ENCODE measurements at places on chromosomes 1 and 21.

- DNase-seq: no peak
Observed at GRCh38 chr1:47188791-47189785, 748 bp downstream of the PDZK1IP1 start.

DNA sequence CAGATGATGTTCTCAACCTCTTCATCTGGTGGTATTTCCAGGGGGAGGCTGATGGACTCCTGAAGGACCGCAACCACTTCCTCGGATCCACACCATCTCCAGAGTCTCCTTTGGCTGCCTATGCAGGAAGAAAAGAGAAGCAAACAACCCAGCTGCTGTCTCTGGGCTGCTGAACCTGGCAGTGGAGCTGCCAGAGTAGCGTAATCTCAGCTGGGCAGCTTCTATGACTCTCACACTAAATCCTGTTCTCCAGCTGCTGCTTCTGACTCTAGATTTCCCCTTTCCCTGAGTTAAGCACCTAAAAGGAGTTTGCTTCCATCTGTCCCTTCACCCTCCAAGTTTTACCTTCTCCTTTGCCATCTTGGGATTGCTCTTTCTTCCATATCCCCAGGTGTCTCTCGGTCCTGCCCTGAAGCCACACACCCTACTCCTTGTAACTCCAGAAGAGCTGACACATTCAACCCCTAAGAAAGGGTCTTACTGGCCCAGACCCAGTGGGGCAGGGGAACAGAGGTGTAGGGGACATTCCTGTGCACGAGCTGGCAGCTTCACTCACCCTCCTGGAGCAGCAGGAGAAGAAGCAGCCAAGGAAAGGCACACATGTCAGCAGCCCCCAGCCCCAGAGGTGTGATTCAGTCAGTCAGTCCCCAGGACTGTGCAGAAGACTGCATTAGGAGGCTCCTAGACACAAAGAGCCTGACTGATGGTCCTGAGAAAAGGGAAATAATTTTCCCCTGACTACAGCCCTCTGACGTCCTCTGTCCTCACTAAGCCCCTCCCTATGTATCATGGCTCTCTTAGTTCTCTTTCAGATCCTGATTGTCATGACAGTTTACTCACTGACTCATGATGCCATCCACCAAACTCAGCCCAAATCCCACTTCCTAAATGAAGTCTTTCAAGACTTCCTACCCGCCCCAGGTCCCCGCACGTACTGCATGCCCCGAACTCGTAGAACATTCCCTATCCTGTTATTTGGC, at the start of gene SLAMF9:
TSS of gene SLAMF9 (minus strand) at position 702 of the 980 bp plus-strand sequence. CDS start at position 602, 100 bp downstream.
- no peak for DNase-seq

GRCh38 chr1:2489615-2490014, 13.5 kb downstream of the PLCH2 start:
- no peak for DNase-seq

- no peak for DNase-seq
Observed at GRCh38 chr1:11429226-11429625, 49.7 kb upstream of the DISP3 start.

- peak; percentile 63 for DNase-seq
Observed at GRCh38 chr1:225911191-225912130, 12.6 kb downstream of the PYCR2 start.

- DNase-seq: no peak
Observed at GRCh38 chr1:21526441-21526840, 17.2 kb downstream of the ALPL start.

DNA sequence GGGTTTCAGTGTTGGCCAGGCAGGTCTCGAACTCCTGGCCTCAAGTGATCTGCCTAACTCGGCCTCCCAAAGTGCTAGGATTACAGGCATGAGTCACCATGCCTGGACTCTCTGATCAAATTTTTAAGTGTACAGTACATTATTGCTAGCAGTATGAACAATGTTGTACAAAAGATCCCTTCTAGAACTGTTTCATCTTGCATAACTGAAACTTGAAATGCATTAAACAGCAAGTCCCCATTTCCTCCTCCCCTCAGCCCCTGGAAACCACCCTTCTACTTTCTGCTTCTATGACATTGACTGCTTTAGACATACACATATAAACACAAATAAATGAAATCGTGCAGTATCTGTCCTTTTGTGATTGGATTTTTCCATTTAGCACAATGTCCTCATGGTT, 463.4 kb downstream of the PTPRC start:
- no peak for DNase-seq

- DNase-seq: no peak
Observed at GRCh38 chr1:232835166-232835565, 29.9 kb downstream of the MAP10 start.

DNA sequence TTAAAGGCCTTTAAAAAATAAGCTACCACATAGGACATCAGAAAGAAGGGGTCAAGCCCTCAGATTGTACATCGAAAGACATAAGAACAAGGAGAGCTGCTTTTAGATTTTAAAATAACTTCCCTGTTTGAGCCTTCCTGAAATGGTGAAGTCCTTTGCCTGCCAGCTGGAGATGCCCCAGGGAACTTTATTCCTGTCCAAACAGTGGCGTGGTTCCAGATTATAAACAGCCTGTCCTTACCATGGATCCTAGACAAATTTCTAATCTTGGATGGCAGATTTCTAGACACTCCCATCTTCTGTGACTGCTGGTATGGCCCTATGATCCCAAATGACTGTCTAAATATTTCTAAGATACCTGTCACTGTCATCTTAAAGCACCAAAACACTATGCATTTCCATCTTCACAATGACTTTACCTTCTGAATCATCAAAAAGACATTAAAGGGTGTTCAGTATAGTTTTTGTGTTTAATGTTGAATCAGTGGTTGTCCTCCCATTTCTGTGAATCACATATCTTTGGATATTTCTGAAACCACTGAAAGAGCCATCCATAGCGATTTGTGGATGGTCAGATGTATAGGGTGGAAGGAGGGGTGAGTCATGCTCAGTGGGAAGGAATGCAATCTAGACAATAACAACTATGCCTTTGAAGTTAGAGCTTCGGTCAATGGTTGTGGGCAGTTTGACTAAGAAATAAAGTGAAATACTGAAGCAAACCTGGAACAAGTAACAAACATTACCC, 23.2 kb downstream of the ILDR2 start:
- no peak for DNase-seq

- no peak for DNase-seq
Observed at GRCh38 chr21:43884012-43884860, 19.2 kb downstream of the AGPAT3 start.

DNA sequence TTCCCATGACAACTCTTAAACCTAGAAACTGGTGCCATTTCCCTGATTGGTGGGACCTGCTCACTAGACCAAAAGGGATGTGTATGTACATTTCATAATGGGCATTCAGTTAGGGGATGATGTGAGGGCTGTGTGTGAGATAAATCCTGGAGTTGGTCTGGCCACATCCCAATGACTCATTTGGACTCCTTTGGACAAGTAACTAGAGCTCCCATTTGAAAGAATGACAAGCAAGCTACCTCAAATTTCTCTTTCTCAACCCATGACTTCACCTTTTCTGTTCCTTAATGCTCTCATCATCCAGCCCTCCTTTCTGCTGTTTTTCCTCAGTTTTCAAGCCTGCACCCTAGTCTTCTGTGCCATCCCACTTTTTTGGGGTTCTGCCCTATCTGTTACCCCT, 27.9 kb downstream of the EBNA1BP2 start:
- DNase-seq: no peak

DNA sequence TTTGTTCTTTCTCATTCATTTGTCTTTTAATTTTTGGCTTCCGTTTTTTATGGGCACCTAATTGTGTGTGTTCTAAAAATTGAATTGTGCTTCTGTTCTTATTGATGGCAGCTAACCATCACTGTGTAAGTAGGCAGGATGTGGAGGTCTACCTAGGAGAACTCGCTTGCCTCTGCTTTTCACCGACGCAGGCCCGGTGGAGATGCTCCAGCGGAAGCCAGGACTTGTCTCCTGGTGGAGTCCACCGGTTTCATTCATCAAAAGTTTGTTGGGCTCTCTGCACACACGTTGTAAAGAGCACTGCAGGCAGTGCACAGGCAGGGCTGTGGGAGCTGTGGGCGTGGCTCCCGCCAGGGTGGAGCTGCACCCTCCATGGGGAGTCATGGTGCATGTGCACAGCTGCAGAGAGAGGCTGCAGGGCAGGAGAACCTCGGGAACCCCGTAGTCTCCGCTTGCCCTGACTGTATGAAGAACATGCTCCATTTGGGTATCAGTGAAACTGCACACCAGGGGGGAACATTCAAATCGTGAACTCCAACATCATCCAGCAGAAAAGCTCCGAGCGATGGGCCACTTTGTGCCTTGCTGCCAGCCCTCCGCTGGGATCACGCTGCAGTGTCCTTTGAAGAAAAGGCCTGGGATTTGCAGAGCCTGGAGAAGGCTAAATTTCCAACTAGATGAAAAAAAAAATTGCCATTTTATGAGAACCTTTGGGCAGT, 6.0 kb upstream of the C1orf174 start:
- DNase-seq: no peak

- DNase-seq: no peak
Observed at GRCh38 chr1:22918644-22919043, 54.0 kb downstream of the LACTBL1 start.

DNA sequence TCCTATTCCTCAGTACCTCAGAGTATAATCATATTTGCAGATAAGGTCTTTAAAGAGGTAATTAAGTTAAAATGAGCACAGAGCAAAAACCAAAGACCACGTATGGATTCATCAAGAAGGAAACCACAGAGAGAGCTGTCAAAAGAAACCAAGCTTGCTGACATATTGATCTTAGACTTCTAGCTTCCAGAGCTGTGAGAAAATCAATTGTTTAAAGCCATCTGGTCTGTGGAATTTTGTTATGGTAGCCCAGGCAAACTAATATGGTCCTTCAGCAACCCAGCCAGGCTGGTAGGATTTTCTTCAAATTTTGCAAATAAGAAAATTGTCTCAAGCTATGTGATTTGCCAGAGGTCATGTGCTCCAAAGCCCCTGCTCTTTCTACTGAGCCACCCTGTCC, 62.5 kb downstream of the LRIG2 start:
- no peak for DNase-seq

- peak; percentile 30 for DNase-seq
Observed at GRCh38 chr1:53326598-53327181, 1.2 kb downstream of the LRP8 start.

- DNase-seq: no peak
Observed at GRCh38 chr1:209356976-209357377, 226.5 kb upstream of the CAMK1G start.

GRCh38 chr1:229434641-229435051, 752 bp upstream of the ACTA1 start:
- DNase-seq: no peak

DNA sequence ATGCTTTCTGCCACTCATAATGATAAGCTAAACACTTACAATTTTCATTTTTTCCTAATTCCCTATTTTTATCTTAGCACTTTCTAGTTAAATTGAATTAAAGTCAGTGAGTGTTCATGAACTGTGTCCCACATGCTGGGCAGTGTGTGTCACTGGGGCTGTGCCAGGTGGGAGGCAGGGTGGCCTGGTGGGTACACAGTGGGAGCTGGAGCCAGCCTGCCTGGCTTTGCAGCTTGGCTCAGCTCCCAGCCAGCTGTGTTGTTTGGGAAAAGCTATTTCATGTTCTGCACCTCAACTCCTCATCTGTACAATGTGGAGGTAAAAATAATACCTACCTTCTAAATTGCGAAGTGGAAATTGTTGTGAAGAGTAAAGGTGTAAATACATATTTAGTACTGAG, 238.4 kb downstream of the PLA2G4A start:
- no peak for DNase-seq

- no peak for DNase-seq
Observed at GRCh38 chr21:43664358-43664757, 5.0 kb downstream of the RRP1B start.

DNA sequence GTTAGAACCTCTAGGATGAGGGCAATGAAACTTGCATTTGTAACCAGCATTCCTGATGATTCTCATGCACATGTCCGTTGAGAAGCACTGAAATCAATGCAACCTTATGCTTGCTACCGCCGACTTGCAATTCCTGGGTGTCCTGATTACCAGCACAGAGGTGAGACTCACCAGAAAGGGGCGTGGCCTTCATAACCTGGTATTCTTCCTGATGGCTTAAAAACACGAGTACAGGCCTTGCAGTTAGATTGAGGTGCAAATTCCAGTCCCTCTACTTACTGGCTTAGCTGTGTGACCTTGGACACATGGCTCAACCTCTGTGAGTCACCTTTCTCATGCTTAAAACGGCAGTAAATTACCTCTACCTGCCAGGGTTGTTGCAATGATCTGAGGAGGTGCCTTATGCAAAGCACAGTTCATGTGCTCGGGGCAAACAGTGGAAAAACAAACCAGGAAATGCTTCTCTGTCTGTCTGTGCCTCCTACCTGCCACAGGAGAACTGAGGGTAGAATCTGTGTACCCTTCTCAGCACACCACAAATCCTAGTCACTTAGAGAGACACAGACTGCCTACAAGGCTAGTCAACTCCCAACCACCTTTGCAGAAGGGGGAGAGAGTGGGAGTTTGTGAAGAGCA, 39.1 kb upstream of the ECE1 start:
- no peak for DNase-seq

GRCh38 chr1:46288485-46289133, 14.8 kb downstream of the LRRC41 start:
- DNase-seq: no peak

GRCh38 chr1:213934649-213935048, 53.1 kb upstream of the PROX1 start:
- DNase-seq: no peak

- no peak for DNase-seq
Observed at GRCh38 chr1:32208469-32208868, 420 bp upstream of the DCDC2B start.

GRCh38 chr21:42937960-42938605, 12.7 kb upstream of the ERVH48-1 start:
- DNase-seq: no peak

DNA sequence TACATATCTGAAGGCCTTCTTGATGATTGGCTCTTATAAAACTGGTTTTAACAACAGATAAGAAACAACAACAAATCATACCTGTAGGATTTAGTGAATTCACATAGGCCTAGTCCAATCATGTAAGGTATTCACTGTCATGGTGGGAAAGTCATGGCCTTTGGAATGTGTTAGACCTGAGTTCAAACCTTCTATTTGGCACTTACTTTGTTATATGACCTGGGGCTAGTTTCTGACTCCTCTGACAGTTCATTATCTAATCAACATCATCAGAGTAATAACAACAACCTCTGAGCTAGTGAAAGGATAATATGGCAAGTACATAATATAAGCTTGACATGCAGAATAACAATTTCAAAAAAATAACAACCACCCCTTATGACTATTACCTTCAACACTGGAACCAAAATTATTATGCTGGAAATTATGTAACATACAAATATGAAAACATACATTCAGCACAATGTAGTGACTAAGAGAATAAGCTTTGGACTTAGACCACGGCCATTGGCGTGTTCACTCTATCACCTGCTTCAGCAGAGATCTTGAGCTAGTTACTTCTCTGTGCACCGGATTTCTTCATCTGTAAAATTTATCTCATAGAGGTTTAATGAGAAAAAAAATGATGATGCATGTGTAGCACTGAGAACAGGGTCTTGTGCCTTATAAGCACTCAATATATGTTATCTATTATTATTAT, 597.6 kb downstream of the LMO4 start:
- DNase-seq: no peak

- DNase-seq: no peak
Observed at GRCh38 chr1:232221802-232222499, 408.0 kb downstream of the SIPA1L2 start.

All from stimulated activated CD4-positive, alpha-beta T cell treated with anti-CD3 and anti-CD28 coated beads, Interleukin-12 subunit alpha, Interleukin-12 subunit beta, amount 100 ng/mL, for 48 hours (primary cell).